ENCODE measurements at places on chromosomes 1 and 21. TPM values are rescaled to one million over a fixed set of nuclear protein-coding genes. Genes with fewer than 3 reads are reported as not detected.

DNA sequence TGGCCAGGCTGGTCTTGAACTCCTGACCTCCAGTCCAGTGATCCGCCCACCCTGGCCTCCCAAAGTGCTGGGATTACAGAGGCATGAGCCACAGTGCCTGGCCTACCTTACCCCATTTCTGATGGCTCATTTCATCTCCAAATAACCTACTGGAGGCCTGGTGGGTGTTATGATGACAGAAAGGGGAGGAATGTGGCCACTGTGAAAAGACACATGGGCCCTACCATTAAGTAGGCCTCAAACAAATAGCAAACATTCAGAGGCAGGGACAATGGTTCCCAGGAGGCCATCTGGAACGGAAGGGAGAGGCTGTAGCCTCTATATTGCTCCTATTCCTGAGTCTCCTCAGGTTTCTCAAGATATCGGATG, 932 bp upstream of the FCRLA start:
- H3K27ac ChIP-seq: no peak overlapping the region
- peaks cover 23% of the 10 kb centered on the region for H3K27me3 ChIP-seq
- H3K36me3 ChIP-seq: no peaks in the 10 kb centered on the region
- H3K4me3 ChIP-seq: no peak overlapping the region
- no peaks in the 10 kb centered on the region for H3K4me1 ChIP-seq

GRCh38 chr21:38712071-38712470, 93.7 kb upstream of the ETS2 start:
- H3K27ac ChIP-seq: no peak overlapping the region
- H3K4me1 ChIP-seq: no peaks in the 10 kb centered on the region
- H3K36me3 ChIP-seq: no peaks in the 10 kb centered on the region
- H3K4me3 ChIP-seq: no peak overlapping the region

- H3K27me3 ChIP-seq: peaks cover 39% of the 10 kb centered on the region
- H3K4me1 ChIP-seq: peaks cover 7% of the 10 kb centered on the region
- no peak overlapping the region for H3K4me3 ChIP-seq
- no peak overlapping the region for H3K27ac ChIP-seq
- DNase-seq: no peak
Observed at GRCh38 chr1:178094739-178095645, 1.1 kb downstream of the RASAL2 start.

- no peak overlapping the region for H3K27ac ChIP-seq
- peak overlapping the region; percentile 88 for H3K4me3 ChIP-seq
- no peak for DNase-seq
- H3K27me3 ChIP-seq: peaks cover 40% of the 10 kb centered on the region
- no peaks in the 10 kb centered on the region for H3K36me3 ChIP-seq
- H3K4me1 ChIP-seq: peaks cover 26% of the 10 kb centered on the region
Observed at GRCh38 chr1:113389359-113389952, 859 bp upstream of the MAGI3 start.

- no peak overlapping the region for H3K27ac ChIP-seq
- DNase-seq: no peak
- peaks cover 70% of the 10 kb centered on the region for H3K27me3 ChIP-seq
- peak overlapping the region; percentile 73 for H3K4me3 ChIP-seq
- no peaks in the 10 kb centered on the region for H3K36me3 ChIP-seq
Observed at GRCh38 chr1:94247138-94248094, 10.0 kb upstream of the ARHGAP29 start.

GRCh38 chr1:167083066-167083665, 7.0 kb downstream of the GPA33 start:
- no peak overlapping the region for H3K27ac ChIP-seq
- peaks cover 20% of the 10 kb centered on the region for H3K27me3 ChIP-seq
- no peaks in the 10 kb centered on the region for H3K4me1 ChIP-seq
- H3K4me3 ChIP-seq: no peak overlapping the region

DNA sequence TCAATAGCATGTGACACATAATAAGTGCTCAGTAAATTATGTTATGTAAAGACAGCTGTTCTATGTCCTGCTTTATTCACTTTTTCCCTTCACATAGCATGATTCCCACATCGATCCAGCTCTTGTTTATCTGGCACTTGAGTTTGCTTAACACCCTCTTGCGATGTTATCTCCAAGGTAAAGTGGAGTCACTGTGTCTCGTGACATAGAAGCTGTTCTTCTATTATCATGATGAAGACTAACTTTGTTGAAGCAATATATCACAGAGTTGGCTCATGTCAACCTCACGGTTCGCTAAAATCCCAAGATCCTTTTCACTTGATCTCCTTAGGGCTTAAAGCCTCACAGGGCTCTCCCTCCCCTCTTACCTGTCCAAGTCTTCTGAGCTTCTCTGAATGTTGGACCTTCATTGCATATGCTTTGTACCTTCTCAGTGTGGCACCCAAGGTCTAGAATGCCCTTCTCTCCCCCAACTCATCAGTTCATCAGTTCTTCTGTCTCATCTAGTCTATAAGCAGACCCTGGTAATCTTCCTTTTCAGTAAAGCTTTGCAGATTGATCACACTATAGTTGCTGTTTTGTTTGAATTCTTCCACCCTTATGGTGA, 38.0 kb downstream of the PLXNA2 start:
- H3K36me3 ChIP-seq: no peaks in the 10 kb centered on the region
- peaks cover 6% of the 10 kb centered on the region for H3K27me3 ChIP-seq
- DNase-seq: no peak
- H3K4me1 ChIP-seq: no peaks in the 10 kb centered on the region
- H3K27ac ChIP-seq: no peak overlapping the region
- no peak overlapping the region for H3K4me3 ChIP-seq

- peaks cover 46% of the 10 kb centered on the region for H3K4me1 ChIP-seq
- H3K27ac ChIP-seq: peak overlapping the region; percentile 87
- no peaks in the 10 kb centered on the region for H3K27me3 ChIP-seq
- DNase-seq: peak; percentile 75
- H3K4me3 ChIP-seq: peak overlapping the region; percentile 96
Observed at GRCh38 chr1:24416666-24417391, 1.2 kb downstream of the NIPAL3 start.

DNA sequence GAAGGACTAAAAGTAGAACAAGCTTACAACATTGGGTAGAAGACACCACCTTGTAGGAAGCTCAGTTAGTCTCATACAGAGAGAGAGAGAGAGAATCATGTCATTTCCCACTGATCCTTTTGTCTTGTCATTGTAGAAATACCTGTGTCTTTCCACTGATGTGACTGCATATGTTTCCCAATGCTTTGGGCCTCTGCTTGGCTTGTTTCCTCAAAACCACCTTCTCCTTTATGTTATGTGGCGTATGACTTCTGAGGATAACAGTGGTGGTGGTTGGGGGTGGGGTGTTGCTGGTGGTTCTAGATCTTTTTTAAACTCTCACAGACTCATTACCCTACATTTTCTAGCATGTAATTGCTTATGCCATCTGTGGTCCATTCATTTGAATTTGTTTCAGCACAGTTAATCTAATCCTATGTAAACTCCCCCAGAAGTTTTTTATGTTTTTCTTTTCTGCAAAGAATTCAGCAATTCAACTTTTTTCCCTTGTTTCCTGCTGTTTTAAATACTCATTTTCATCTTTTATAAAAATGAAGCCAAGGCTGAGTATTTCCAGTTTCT, 9.3 kb downstream of the RGL1 start:
- DNase-seq: no peak
- no peaks in the 10 kb centered on the region for H3K27me3 ChIP-seq
- H3K4me1 ChIP-seq: peaks cover 2% of the 10 kb centered on the region
- no peaks in the 10 kb centered on the region for H3K36me3 ChIP-seq
- H3K27ac ChIP-seq: no peak overlapping the region

DNA sequence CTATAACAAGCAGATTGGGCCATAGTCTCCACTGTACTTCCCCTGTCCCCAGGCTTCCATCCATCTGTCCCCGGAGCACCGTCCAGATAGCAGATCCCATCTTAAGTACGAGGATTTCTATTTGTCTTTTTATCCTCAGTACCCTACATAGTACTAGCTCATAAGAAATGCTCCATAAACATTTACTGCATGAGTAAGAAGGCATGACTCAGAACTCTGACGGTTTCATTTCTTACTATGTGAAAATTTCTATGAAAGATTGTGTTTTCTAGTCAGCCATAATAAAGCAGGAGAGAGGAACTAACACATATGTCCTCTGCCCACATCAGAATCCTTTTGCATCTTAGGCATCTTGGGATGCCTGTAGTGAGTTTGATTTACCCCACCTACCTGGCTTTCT, 49.5 kb downstream of the CHD1L start:
- no peaks in the 10 kb centered on the region for H3K27me3 ChIP-seq
- H3K4me3 ChIP-seq: no peak overlapping the region
- peak overlapping the region; percentile 5 for H3K27ac ChIP-seq

GRCh38 chr1:211606914-211607753, 28.2 kb upstream of the SLC30A1 start:
- H3K36me3 ChIP-seq: no peaks in the 10 kb centered on the region
- no peak for DNase-seq
- H3K27ac ChIP-seq: peak overlapping the region; percentile 86
- H3K4me3 ChIP-seq: peak overlapping the region; percentile 73

GRCh38 chr1:244645414-244645813, 7.5 kb upstream of the DESI2 start:
- H3K4me3 ChIP-seq: no peak overlapping the region
- no peaks in the 10 kb centered on the region for H3K4me1 ChIP-seq
- no peaks in the 10 kb centered on the region for H3K36me3 ChIP-seq
- no peak overlapping the region for H3K27ac ChIP-seq
- DNase-seq: no peak

DNA sequence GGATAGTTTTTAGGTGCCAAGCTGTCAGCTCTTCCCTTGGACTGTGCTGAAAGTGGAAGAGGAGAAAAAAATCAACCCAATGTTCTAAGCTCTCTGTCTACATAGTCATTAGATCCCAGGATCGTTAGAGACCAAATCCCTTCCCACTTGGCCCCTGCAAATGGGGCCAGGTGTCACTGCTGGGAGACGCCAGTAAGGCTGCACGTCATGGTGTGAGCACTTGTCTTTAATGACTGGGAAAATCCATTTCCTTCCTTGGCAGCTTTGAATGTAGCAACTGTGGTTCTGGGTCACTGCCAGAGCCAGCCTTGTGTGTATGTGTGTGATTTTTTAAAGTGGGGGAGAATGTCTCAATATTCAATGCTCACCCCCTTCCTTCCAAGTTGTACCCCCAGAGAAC, 59.9 kb downstream of the MAN1C1 start:
- H3K36me3 ChIP-seq: peaks cover 5% of the 10 kb centered on the region
- H3K4me1 ChIP-seq: peaks cover 48% of the 10 kb centered on the region
- H3K27me3 ChIP-seq: peaks cover 79% of the 10 kb centered on the region
- DNase-seq: no peak

DNA sequence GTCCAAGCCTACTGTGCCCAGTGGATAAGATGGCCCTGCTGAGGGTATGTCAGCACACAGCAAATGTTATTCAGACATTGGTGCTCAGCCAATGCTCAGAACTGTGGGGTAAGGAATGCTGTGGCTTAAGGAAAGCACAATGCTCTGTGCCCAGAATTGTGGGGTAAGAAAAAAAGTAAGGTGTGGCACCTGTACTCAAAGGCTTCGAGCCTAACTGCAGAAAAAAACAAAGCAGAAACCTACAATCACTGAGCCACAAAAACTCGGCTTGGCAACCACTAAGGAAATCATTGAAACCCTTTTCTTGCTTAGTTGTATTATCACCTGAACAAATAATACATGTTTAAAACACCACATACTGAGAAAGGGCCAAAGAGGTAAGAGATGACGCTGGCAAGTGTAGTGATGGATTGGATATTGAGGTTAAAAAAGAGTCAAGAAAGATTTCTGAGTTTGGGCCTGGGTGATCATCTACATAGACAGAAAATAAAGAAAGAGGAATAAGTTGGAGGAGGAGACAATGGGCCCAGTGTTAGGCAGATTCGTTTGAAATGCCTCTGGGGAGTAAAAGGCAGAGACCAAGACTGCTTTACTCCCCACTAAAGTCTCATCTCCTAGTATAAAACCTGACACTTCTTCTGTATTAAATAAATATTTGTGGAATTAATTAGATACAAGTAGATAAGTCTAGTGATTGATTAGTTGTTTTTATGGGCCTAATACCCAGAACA, 25.9 kb upstream of the ATP1A1 start:
- peaks cover 1% of the 10 kb centered on the region for H3K4me1 ChIP-seq
- H3K27ac ChIP-seq: no peak overlapping the region
- no peak for DNase-seq
- no peak overlapping the region for H3K4me3 ChIP-seq

GRCh38 chr1:41850029-41850428, 68.7 kb downstream of the HIVEP3 start:
- no peak overlapping the region for H3K4me3 ChIP-seq
- peaks cover 23% of the 10 kb centered on the region for H3K4me1 ChIP-seq
- DNase-seq: no peak
- H3K27me3 ChIP-seq: no peaks in the 10 kb centered on the region
- H3K27ac ChIP-seq: no peak overlapping the region
- H3K36me3 ChIP-seq: peaks cover 3% of the 10 kb centered on the region

- H3K4me1 ChIP-seq: peaks cover 80% of the 10 kb centered on the region
- peak overlapping the region; percentile 56 for H3K4me3 ChIP-seq
- H3K27me3 ChIP-seq: no peaks in the 10 kb centered on the region
- DNase-seq: peak; percentile 20
- peaks cover 83% of the 10 kb centered on the region for H3K36me3 ChIP-seq
Observed at GRCh38 chr1:167501515-167502191, 16.7 kb downstream of the CD247 start.

DNA sequence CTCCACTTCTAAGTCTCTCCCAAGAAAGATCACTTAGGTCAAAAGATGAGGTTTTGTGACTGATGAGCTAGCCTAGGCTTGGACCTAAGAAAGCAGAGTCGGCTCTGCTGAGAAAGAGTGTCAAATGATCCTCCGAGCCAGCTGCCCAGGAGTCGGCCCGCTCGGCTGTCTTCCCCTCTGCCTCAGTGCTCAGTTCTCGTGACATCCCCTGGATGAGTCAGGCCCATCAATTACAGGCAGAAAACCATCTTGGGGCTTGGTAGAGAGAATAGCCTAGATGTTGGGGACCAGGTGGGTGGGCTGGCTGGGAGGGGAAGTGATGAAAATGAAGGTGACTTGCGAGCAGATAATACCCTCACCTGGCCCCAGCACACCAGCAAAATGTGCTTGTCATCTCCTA, 60.5 kb downstream of the SLC66A1 start:
- peaks cover 3% of the 10 kb centered on the region for H3K4me1 ChIP-seq
- no peak overlapping the region for H3K4me3 ChIP-seq
- no peak for DNase-seq
- H3K36me3 ChIP-seq: peaks cover 34% of the 10 kb centered on the region
- H3K27ac ChIP-seq: no peak overlapping the region
- H3K27me3 ChIP-seq: no peaks in the 10 kb centered on the region

DNA sequence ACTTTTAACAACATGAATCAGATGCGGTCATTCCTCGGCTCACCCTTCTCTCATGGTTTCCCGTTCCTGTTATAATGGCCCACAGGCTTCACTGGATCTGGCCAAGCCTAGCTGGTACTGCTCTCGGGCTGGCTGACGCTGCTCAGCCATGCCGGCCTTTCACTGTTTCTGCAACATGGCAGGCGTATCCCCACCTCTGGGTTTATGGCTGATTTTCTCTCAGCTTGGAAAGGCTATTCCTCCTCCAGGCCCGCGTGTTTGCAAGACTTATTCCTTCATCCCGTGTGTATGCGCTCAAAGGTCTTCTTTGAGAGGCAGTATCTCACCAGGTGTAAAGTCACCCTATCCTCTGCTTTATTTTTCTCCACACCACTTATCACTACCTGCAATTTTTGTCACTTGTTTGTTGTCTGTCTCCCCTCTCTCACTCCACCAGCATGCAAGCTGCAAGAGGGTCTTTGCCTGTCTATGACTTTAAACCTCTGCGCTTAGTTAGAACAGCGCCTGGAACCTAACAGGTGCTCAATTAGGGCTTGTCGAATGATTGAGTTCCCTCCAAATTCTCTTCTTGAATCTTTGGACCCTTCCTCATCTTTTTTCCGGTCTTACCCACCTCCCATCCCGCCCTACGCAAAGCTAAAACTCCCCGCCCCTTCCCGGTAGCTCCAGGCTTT, 491 bp upstream of the RAP1A start:
- peaks cover 35% of the 10 kb centered on the region for H3K36me3 ChIP-seq
- peaks cover 66% of the 10 kb centered on the region for H3K4me1 ChIP-seq
- peak overlapping the region; percentile 79 for H3K27ac ChIP-seq

The SPATA45 gene
- not detected for total RNA-seq

The KRTAP19-1 gene
- total RNA-seq: not detected

The FALEC gene
- total RNA-seq: 0.37 TPM

The CKS1B gene
- total RNA-seq: 178 TPM

The TDRD10 gene
- total RNA-seq: not detected

The LMNA gene
- total RNA-seq: 246 TPM
